ENCODE measurements at places on chromosomes 5 and 9.

GRCh38 chr5:56307714-56308333 lies 74.7 kb upstream of the ANKRD55 start:
- DNase-seq: no peak

- DNase-seq: no peak
These were observed 6.5 kb downstream of the ADAMTS13 start for GRCh38 chr9:133428617-133429101.

DNA sequence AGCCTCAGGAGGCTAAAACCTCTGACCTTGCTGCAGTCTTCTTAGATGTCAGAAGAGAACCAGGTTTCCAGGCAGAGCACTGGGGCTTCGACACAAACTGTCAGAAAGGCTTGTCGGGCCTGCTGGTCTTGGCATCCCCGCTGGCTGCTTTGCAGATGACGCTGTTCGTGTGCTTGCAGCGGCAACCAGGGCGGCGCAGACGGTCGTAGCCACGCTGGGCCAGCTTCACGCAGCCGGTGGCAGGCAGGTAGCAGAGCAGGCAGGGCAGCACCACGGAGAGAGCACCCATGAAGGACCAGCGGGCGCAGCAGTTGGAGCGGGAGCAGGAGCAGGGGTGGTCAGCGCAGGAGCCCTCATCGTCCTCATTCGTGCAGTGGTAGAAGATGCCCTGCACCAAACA lies 10.7 kb downstream of the SPRY4 start:
- DNase-seq: no peak

DNA sequence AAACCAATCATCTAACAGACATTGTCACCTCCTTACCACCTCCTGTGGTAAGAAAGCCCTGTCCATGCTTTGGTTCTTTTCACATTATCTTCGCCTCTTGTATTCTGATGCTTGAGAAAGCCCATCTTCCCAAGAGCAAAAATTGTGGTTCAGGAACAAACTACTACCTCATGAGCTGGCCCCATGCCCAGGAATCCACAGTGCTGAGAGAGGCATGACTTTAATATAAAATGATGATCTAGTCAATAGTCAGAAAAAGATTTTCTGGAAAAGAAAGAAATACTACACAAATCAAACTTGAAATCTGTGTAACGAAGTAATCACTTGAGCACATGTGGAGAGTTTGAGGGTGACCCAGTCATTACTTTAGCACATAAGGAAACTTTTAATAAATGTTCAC lies 94.7 kb downstream of the FGF10 start:
- DNase-seq: no peak

GRCh38 chr9:97572892-97573365 lies 60.2 kb downstream of the TSTD2 start:
- no peak for DNase-seq

GRCh38 chr5:157502143-157502647 lies 42.2 kb downstream of the NIPAL4 start:
- DNase-seq: no peak

GRCh38 chr9:34961574-34962490 lies 3.7 kb downstream of the PHF24 start:
- no peak for DNase-seq

DNA sequence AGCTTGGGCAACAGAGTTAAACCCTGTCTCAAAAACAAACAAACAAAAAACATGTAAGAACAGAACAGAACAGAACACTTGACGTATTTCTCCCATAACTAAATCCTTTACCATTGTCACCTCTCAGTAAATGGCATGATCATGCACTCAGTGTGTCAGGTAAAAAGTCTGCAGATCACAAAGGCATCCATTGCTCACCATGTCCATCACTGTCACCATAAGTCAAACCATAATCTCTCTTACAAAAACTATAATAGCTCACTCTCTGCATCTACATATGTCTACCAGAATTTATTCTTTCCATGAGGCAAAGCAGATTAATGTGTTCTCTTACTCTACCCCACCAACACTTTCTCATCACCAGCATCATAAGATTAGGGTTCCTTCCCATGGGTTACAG lies 387.5 kb downstream of the CDH12 start:
- DNase-seq: no peak

DNA sequence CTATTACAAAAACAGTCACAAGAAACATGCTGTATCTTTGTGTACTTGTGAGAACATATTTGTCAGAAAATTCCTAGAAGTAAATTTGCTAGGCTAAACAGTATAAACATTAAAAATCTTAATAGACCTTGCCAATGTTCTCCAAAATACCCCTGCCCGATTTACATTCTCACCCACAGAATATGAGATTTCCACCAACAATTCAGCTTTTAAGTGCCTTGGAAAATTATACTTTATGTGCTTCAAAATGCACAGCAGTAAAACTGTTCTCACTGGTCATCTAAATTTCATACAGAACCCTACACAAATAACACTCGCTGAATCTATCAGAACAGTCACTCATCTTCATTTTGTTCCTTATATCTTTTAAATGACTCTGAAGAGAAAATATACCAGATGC lies 5.5 kb downstream of the MLLT3 start:
- DNase-seq: no peak

- no peak for DNase-seq
These were observed 135.4 kb downstream of the SCAMP1 start for GRCh38 chr5:78495800-78496199.

DNA sequence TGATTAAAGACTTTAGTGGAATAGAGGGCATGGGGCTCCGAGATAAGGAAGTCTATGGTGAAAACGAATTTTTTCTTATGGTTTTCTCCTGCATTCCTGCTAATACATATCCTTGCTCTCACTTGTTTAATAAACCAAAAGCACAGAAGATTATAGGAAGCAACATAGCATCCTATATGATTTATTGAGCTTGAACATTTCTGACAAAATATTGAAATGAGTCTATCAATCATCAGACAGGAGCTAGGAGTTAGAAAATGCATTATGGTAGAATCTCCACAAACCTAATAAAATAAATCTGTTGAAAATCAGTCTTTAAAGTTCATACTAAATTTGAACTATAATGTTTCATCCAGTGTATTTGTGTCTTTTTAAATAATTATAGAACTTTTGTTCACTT lies 554.6 kb upstream of the RGMB start:
- DNase-seq: no peak

DNA sequence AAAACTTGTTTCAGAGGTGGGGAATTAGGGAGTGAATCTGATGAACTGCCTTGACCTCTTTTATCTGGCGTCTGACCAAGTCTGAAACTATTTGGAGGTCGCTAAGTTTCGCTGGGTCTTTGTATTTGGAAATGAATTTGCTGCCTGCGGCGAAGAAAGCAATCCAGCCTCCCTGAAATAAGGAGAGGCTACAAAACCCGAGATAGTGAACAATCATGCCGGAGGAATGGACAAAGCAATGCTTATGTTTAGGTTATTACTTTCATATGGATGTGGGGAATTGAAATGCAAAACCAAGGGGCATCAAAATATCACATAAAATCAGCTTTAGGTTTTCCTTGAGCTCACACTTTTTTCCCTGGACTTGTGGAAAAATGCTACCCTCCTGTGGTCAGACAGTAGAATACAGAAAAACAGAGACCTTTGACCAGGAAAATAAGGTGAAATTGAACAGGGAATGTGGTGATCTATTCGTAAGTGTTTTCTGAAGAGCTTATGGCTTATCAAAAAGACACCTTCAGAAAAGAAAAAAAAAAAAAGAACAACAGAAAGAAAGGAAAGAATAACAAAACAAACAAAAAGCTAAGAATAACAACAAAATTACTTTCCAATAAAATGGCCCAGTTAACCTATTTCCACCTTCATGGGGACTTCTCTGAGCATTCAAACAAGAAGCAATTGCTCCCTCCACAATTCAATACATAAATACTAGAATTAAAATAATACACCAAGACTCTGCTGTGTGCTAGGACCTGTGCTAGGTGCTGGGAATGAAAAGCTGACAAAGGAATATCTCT lies 68.6 kb upstream of the DPYSL3 start:
- no peak for DNase-seq

- DNase-seq: no peak
These were observed 17.4 kb downstream of the GPX3 start for GRCh38 chr5:151037561-151038411.

DNA sequence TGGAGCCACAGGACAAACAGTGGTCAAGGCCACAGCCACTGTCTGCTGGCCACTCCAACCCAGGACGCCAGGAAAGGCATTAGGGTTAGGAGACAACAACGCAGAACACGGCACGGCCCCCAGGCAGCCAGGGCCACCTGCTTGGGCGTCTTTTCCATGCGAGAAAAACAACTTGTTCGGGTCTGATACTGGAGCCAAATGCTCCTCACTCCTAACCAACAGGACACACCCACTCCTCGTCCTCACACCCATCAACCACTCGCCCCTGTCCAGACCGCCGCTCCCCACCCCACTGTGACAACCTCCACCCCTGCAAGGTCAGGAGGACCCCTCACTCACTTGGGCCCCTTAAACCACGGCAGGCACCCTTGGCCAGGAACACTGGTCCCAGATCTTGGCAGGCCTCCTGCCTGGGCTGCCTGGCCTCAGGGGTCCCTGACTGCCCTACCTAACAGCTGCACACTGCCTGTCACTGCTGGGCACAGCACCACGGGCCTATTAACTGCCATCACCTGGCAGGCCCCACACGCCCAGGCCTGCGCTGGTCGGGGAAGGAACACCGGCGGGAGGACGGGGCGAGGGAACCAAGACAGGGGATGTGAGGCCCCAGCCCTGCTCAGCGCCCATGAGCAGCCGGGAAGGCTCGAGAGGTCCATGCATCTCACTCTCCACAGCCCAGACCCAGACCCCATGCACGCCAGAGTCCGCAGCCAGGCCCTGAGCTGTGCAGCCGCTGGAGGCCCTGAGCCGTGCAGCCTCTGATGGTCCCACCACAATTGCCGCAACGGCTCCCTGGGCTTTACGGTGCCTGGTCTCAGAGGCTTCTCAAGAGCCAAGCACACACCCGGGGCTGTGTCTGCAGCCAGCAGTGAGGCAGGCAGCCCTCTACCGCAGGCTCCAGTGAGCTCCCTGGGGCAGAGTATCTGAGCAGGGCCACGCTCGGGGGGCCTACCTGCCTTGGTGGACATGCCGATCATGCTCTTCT lies 13.8 kb downstream of the CLPTM1L start:
- DNase-seq: no peak

DNA sequence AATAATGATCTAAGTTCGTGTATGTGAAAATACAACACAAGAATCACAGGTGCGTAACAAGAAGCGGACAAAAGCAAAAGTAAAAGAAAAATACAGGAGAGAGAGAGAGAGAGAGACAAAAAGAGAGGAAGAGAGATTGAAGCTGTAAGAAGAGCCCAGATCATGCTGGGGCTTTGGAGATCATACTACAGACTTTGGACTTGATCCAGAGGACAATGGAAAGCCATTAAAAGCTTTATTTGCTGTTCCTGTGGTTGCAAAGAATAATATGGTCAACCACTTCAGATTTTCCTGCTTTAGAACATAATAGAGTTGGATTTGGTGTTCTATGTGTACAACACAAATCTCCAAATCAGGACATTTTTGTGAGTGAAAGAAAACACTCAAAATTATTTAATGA lies 561.4 kb downstream of the CAAP1 start:
- DNase-seq: no peak

Measured in CD4-positive, alpha-beta T cell treated with Interleukin-4 for 1 hour (primary cell).